Fibroblast of skin of back (primary cell): ENCODE measurements at places on chromosomes 7 and 10.

GRCh38 chr10:24893127-24893526, 59.3 kb downstream of the PRTFDC1 start:
- no peak for DNase-seq

DNA sequence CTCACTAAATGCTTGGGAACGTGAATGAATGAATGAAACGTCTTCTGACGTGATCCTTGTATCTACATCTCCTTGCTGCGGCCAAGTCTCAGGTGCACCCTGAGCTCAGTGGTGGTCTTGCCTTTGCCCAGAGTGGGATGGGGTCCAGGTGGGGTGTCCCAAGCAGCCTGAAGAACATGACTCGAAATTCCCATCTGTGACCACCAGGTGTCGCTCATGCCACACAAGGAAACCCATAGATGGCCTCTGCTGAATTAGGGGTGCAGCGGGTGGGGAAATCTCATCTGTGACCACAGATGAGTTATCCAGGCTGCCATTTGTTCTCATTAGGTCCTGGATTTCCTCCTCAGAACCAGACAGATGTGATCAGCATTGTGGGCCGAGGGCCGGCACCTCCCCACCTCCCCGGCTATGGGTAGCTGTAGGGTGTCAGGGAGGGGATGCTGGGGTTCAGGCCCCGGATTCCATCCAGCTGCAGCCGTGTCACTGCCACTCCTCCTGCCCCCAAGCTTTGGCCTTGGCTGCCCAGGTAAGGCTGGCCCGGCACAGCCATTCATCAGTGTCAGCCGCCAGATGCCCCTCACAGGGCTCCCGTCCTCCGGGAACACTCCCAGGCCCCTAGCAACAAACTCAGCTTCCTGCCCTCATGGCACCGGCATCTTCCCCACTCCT, 21.0 kb upstream of the GNA12 start:
- peak; percentile 67 for DNase-seq

DNA sequence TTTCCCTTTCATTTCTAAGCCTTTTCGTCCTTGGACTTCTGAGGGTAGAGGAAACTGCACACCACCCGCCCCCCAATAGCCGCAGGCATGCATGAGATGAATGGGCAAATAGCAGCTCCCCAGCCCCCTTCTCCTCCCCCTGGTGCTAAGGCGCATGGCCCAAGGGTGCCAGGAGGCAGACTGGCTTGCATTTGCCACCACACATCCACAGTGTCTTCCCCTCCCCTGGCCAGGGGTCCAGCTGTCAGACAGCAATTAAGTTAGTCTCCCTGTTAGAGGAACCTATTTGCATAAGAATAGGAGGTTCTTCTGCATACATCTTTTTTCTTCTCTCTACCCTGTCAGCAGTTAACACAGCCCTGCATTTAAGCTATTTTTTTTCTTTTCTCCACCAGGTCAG, 20.2 kb downstream of the TOMM7 start:
- no peak for DNase-seq

GRCh38 chr7:138436388-138436787, 23.7 kb upstream of the TRIM24 start:
- no peak for DNase-seq

DNA sequence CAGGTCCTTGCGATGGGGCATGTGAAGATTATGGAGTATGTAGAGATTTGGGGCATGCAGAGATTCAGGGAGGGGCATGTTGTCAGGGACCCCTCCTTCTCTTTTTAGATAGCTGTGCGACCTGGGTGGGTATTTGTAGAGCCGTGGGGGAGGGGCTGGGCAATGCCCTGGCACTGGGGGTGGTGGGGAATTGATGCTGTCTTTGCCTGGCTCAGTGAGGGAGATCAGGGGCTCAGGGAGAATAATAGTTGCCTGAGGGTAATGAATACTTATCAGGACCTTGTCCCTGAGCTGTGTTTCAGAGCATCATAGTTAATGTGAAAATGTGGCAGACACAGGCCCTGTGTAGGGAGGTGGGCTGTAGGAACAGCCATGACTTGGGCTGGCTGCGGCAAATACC, 3.5 kb downstream of the RAMP3 start:
- no peak for DNase-seq

GRCh38 chr7:145511004-145511403, 605.6 kb upstream of the CNTNAP2 start:
- no peak for DNase-seq

- peak; percentile 42 for DNase-seq
These were observed 557 bp downstream of the HOXA11 start for GRCh38 chr7:27184337-27185012.

DNA sequence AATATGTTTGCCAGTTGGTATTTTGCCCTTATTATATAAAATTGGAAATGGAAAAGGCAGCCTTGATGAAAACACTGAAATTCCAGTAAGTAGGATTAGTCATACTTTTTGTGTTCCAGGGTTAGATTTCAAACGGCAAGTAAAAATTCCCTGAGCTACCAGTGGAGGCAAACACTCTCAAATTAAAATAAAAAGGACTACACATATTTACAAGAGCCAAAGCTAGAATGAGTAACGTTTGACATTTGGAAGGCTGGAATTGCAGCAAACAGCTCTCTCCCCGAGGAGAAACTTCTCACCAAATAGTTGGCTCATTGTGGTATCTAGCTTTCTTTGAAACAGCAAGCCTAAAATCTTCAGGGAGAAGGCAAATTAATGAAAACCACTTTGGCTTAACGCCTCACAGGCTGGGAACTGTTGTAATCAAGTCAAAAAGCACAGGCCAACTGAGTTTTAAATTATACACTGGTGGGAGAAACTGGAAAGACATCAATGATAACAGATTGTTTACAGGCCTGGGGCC, 288.4 kb downstream of the SNX13 start:
- DNase-seq: peak; percentile 88

DNA sequence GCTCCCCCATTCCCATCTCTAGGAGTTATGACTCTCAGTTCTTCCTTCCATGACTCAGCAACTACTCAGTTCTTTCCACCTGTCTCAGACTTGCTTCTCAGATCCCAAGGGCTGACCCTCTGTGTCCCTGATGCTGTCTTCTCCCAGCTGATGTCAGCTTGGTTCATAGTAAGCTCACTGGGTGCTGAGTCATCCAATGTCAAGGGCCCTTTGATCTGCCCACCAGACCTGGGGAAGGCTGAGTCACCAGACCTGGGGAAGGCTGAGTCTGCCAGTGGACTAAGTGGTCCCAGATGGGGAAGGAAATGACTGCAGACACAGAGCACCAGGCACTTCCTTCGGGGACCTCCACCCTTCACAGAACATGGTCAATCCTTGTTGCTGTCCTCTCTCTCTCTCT, 76.1 kb upstream of the ZEB1 start:
- peak; percentile 93 for DNase-seq

- DNase-seq: no peak
These were observed 227.3 kb downstream of the PTEN start for GRCh38 chr10:88090568-88091214.

DNA sequence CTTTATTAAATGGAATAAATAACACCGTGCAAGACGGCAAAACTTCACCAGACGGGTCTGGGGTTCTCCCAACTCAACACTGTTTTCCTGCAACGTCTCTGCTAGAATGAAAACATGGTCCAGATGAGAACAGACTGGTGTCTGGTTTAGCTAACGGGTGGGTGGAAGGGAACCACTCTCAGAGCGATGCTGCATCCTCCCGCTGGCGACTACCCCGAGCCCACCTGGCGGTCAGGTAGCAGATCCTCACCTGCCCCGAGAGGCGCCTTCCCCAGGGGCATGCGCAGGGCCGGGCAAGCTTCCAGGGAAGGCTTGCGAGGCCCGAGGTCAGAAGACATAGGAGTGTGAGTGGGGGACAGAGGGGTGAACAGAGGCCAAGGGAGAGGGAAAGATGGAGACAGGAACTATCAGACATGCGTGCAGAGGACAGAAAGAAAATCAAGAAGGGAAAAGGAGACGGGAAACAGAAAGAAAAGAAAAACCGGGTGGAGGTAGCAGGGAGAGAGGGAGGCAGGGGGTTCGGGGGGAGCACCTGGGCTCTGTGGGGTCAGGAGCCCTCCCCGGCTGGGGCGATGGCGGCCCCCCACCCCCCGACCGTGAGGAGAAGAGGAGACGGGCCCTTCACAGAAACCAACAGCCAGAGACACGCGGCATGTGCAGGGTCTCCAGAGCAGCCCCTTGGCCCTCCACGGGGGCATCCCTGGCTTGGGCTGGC, 222.0 kb downstream of the MAD1L1 start:
- no peak for DNase-seq

GRCh38 chr10:131814567-131815265, 86.1 kb upstream of the PPP2R2D start:
- no peak for DNase-seq

- no peak for DNase-seq
These were observed at the start of gene SCART1 for GRCh38 chr10:133453516-133454203. SCART1 (plus strand) TSS chr10:133453945; CDS start chr10:133453998, 53 bp downstream.
